ENCODE measurements at places on chromosomes 2 and 18.

- no peak for DNase-seq
Observed at GRCh38 chr2:37781028-37781427, 109.6 kb upstream of the CDC42EP3 start.

GRCh38 chr2:75560022-75560767 lies 544 bp downstream of the EVA1A start:
- DNase-seq = no peak

GRCh38 chr2:240405133-240405532 lies 30.3 kb upstream of the GPC1 start:
- DNase-seq = peak; percentile 44

GRCh38 chr2:102788885-102789260 lies 27.0 kb downstream of the TMEM182 start:
- DNase-seq = no peak

GRCh38 chr2:83578405-83578804 lies 880.7 kb downstream of the SUCLG1 start:
- DNase-seq = no peak

- DNase-seq = no peak
Observed at GRCh38 chr2:65092791-65093190, 36.6 kb downstream of the CEP68 start.

GRCh38 chr2:144426355-144426754 lies 93.6 kb downstream of the ZEB2 start:
- no peak for DNase-seq

- DNase-seq = no peak
Observed at GRCh38 chr18:68997845-68998244, 200.0 kb downstream of the CCDC102B start.

GRCh38 chr2:223079925-223080324 lies 27.9 kb downstream of the KCNE4 start:
- no peak for DNase-seq

GRCh38 chr2:68357605-68358337 lies 7.3 kb upstream of the PLEK start:
- DNase-seq = no peak

DNA sequence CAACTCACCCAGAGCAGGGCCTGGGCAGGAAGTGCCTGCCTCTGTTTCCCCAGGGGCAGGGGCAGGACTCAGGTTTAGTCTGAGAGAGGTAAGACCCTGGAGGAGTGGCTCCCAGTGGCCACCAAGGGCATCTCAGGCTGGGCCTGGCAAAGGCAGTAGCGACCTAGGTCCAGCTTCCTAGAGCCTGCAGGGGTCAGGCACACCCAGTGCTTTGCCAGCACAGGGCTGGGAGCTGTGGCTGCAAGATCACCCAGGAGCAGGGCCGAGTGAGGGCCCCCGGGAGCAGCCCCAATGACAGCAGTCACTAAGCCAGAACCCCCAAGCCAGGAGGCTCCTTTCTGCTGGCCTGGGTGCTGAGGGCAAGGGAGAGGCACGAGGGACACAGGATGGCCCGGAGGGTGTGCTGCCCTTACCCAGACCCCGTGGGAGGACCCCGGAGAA lies 8.8 kb upstream of the DUSP2 start:
- DNase-seq = peak; percentile 72

- no peak for DNase-seq
Observed at GRCh38 chr2:118665784-118666529, 181.5 kb downstream of the EN1 start.

- DNase-seq = no peak
Observed at GRCh38 chr18:7815787-7816186, 248.7 kb downstream of the PTPRM start.

GRCh38 chr2:240732911-240733622 lies 41.4 kb downstream of the AQP12A start:
- no peak for DNase-seq

GRCh38 chr2:216842636-216843035 lies 17.2 kb downstream of the TNP1 start:
- no peak for DNase-seq

GRCh38 chr18:61833978-61834377 lies 58.8 kb downstream of the RNF152 start:
- no peak for DNase-seq

DNA sequence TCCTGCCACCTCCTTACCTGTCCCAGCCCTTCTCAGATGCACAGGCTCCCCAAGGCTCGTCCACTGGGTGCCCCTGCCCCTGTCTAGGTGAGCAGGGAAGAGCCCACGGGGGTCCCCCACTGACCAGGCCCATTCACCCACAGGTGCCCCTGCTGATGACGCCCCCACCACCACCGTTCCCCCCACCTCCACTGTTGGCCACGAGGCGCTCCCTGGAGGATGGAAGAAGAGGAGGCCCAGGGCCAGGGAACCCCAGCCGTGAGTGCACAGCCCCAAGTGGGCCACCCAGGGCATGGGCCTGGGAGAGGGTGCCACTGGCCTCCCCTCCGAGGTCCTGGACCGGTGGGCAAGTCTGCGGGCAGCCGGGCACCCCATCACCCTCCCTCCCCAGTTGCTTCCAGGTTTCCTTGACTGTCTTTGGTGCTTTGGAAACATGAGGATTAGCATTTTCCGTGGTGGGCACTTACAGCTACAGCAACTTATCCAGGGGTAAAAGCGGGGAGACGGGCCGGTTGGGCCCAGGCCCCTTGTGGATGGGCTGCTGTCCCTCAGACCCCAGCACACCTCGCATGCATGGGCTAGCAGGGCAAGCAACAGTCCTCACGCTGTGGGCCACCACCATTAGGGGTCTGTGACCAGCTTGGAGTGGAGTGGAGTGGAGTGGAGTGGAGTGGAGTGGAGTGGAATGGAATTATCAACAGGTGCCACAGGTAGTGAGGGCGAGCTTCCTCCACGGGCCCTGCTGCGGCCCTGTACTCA lies 13.2 kb upstream of the KLHL30 start:
- DNase-seq = peak; percentile 78

DNA sequence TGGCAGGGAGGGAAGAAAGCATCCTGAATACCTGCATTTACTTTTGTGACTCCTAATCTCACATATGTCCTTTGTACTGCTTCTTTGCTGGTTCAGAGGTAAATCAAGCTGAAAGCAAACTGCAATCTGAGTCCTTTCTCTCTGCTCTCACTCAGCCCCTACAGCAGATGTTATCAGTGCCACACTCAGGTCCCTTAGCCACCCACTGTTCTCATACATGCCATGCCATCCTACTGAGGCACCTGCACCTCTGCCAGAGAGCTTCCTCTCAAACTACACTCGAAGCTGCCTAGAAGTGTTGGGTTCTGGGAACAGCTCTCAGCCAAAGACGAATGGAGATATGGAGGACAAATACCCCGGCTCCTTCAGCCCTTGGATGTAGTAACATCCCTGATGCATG lies 244.5 kb downstream of the TXNL1 start:
- DNase-seq = no peak

- no peak for DNase-seq
Observed at GRCh38 chr2:148720501-148721001, 76.0 kb downstream of the EPC2 start.

DNA sequence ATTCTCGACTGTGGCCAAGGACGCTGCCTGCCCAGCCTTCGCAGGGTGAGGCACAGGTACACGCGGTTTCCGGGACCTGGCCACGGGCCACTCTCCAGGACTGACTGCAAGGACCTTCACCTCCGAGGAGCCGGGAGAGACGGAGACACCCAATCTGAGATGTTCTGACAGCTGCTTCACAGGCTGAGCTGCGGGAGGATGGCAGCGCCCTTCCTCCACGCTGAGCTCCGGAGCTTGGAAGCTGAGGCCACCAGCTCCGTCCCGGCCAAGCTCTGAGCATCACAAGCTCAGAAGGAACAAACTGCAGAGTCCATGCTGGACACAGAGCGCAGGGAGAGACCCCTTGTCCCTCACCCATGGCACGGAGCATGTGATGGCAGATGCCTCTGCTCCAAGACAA lies 71.1 kb upstream of the CTDP1 start:
- peak; percentile 75 for DNase-seq

GRCh38 chr2:96148410-96149217 lies 3.4 kb upstream of the DUSP2 start:
- DNase-seq = peak; percentile 92

DNA sequence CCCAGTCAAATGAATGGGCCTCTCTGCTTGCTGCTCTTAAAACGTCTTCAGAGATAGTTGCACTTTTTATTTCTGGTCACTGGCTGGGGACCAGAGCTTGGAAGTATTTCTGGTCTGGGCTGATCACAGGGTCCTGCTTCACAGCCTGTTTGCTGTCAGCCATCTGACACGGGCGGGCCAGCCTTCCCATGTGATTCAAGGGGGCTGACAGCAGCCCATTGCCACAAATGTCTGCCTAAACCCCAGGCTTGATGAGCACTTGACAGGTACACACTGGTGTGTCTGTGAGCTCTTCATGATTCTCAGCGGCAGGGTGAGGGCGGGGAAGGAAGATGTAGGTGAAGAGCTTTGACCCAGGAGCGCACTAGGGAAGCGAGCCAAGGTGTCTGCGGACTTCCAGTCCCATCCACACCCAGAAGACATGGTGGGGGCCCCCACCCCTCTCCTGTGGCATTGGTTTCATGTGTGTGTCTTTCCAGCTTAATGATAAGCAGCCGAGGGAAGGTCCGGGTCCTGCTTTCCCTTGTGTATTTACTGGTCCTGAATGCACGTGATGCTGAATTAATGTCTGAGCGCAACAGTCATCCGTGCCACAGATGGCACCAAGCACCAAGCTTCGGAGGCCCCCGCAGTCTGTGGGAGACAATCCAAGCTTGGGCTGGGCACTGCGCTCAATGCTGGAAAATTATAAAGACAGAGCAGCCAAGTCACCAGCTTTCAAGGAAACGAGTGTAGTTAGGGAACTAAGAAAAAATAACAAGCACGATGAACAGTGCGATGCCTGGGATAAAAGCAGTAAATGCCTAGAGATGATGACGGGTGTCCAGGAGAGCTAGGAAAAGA lies 73.3 kb downstream of the SH3BP4 start:
- no peak for DNase-seq

GRCh38 chr18:64037812-64038414 lies 68.0 kb downstream of the SERPINB8 start:
- no peak for DNase-seq

DNA sequence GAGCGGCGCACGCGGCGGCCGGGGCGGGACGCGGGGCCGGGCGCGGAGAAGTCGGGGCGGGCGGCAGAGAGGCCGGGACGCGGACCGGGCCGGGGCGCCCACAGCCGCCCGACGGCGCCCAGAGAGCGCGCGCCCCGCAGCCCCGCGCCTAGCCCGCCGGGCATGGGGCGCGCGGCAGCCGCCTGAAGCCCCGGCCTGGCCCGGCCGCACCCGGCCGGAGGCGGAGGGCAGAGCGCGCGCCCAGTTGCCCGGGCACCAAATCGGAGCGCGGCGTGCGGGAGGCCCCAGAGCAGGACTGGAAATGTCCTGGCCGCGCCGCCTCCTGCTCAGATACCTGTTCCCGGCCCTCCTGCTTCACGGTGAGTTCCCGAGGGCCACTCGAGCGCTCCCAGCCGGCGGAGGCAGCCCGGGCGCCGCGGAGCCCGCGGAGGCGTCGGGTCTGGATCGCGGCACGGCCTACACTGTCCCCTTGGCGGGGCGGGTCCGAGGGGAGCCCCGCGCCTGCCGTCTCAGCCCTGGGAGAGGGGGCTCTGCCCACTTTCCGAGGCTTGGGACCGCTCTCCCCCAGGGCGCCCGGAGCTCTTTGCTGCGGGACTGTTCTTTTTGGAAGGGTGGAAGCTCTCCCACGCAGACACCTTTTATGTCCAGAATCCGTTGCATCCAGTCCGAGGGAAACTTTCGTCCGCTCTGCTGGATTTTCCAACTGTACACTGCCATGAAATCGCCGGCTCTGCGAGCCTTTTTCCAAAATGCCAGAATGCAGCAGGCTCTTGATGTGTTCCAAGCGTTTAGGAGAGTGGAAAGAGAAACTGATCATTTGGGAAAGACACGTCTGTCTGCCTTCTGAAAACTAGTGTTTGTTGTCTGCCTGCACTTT lies 484 bp downstream of the APCDD1 start:
- DNase-seq = peak; percentile 84

GRCh38 chr2:216761133-216761532 lies 65.8 kb upstream of the IGFBP5 start:
- no peak for DNase-seq

GRCh38 chr2:17226941-17227490 lies 291.2 kb downstream of the RAD51AP2 start:
- DNase-seq = no peak

GRCh38 chr2:157258520-157259326 lies 1.2 kb downstream of the GALNT5 start:
- no peak for DNase-seq
